ENCODE measurements at places on chromosomes 11 and 22.

GRCh38 chr11:69361466-69361865, 67.5 kb downstream of the MYEOV start:
- no peak for DNase-seq

DNA sequence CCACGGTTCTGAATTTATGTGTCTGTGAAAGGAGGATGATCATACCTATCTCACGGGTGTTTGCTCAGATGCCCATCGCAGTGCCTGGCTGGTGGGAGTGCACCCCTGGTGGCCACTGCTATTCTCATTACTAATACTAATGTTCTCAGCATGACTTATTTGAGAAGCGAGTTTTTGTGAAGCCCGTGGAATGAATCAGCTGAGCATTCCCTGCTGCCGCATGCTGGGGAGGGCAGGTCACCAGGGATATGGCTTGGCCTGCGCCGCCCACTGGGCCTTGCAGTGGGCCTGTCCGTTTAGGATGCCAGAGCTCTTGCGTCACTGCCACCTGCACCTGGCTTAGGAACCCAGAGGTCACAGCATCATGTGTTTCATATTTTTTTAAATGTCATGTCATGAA, 16.9 kb downstream of the CTTN start:
- no peak for DNase-seq

DNA sequence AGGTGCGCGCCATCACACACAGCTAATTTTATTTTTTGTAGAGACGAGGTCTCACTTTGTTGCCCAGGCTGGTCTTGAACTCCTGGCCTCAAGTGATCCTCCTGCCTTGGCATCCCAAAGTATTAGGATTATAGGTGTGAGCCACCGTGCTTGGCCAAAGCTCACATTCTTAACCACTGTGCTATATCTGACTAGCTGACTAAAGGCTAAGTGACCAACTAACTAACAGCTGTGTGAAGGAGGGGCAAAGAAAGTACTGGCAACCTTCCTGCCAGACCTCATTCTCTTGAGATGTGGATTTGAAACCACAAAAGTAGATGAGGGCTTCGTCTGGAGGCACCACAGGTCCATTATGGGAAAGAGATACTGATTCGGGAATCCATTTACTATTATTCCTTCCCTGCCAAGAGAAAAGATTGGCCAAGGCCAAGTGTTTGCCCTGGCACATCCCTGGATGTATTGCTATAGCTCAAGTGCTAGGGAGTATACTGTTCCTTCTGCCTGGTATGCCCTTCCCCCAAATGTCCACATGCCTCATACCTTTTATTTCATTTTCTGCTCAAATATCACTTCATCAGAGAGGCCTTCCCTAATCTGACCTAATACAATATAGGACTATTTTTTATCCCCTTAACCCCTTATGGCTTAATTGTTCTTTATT, 52.7 kb upstream of the RRM1 start:
- no peak for DNase-seq

GRCh38 chr11:96815236-96815635, 425.4 kb downstream of the JRKL start:
- DNase-seq = no peak

DNA sequence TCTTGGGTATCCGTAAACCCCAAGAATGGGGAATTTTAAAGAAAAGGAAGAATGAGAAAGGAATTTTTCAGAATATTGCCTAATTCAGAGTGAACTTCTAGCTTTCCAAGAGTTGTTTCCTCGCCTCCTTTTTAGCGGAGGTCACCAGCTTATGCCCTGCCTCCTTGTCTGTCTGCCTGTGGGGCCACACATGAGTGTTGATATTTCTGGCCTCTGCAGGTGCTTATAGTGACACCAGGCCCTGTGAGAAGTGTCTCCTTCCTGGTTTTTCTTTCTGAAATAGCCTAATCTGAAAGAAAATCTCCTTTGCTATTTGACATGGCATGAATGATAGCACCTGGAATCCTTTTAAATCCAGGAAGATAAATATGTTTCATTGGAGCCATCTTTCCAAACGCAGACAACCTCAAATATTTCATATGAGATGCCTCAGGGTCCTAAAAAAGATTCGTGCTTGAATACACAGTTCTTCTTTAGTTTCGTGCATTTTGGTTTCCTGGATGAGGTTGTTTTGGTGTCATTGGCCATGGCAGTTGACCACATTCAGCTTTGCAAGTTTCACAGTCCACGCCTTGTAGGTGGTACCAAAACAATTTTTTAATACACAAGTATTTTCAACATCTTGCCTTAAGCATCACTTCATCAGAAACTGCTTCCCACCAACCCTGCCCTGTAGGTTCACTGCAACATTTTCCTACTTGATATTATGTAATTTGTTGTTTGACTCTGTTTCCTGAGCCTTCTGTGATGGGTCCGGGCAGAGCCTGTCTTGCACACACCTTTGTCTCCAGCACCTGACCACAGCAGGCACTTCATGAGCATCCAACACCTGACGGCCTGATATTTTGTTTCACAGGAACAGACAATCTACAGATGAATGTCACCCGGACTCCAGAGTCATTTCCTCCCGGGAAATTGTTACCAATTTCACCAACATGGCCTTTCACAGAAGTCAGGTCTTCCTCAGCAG, 159.4 kb downstream of the C11orf91 start:
- no peak for DNase-seq

DNA sequence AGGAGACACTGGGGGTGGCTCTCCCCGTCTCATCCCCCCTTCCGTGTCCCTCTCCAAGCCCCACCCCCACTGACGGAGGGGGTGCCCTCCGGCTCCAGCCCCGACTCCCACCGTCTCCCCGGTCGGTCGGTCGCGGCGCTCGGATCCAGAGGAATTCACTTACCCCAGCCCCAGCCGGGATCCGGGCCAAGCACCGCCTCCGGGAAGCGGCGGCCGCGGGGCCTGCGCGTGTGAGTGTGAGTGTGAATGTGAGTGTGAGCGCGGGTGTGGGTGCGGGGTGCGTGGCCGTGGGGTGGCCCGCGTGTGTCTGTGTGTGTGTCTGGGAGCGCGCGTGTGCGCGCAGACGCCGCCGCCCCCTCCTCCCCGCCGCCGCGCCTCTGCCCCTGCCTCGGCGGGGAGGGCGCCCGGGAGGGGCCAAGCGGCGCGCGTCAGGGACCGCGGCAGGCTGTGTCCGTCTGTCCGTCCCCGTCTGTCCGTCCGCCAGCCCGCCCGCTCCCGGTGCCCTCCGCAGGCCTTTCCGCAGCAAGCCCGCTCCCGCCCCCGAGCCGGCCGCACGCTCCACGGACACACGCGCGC, at the start of gene ELFN2:
Gene ELFN2, minus strand, starts transcription at position 345 of the 576 bp plus-strand sequence. CDS start 51,945 bp downstream, outside the sequence.
- DNase-seq = no peak

DNA sequence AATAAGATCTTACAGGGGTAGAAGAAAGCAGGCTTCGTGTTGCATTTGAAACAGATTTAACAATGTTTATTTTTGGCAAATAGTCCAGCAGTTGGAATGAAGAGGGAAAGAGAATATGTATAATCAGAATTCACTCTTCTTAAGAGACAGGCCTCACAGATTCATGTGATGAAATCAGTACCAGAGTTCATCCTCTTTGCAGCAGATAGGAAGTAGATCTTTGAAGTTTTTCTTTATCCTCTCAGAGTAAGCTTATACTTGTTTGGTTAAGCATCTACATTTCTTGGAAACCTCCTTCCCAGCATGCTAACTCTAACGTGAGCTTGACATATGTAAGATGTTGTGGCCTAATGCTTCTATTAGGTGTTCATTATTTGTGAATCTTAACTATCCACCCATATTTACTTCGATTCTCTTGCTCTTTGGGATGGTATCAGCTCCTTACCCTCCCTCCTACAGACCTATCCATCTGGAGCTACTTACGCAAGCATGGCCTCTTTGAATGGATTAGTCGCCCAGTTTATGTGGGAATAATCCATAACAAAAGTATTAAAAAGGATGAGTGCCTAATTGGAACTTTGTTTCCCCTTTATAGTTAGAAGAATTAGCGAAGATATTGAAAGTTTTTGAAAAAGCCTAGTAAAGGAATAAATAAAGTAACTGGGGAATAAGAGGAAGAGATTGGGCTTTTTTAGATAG, 80.1 kb downstream of the PRMT3 start:
- DNase-seq = no peak
